ENCODE measurements at places on chromosomes 4 and X.

GRCh38 chr4:52853351-52853750 lies 8.8 kb upstream of the RASL11B start:
- DNase-seq: no peak

- DNase-seq: no peak
These were observed 117.2 kb downstream of the GASK1B start for GRCh38 chr4:158055668-158056067.

- no peak for DNase-seq
These were observed 12.3 kb downstream of the CTAG1A start for GRCh38 chrX:154597221-154597620.

DNA sequence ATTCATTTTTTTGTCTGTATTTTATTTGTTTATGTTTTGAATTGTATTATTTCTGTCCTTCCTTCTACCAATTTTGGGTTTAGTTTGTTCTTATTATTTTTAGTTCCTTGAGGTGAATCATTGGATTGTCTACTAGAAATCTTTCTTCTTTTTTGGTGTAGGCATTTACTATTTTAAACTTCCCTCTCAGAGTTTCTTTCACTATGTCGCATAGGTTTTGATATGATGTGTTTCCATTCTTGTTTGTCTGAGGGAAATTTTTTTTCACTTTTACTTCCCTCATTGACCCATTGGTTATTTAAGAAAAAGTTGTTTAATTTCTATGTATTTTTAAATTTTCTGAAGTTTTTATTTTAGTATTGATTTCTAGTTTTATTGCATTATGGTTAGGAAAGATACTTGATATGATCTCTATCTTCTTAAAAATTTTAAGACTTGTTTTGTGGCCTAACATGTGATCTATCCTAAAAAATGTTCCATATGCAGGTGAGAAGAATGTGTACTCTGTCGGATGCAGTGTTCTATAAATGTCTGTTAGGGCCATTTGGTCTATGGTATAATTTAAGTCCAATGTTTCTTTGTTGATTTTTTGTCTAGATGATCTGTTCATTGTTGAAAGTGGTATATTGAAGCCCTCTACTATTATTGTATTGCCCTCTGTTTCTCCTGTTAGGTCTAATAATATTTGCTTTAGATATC lies 68.8 kb downstream of the IL15 start:
- DNase-seq: no peak

- no peak for DNase-seq
These were observed 53.5 kb upstream of the PCDH10 start for GRCh38 chr4:133095591-133095990.

DNA sequence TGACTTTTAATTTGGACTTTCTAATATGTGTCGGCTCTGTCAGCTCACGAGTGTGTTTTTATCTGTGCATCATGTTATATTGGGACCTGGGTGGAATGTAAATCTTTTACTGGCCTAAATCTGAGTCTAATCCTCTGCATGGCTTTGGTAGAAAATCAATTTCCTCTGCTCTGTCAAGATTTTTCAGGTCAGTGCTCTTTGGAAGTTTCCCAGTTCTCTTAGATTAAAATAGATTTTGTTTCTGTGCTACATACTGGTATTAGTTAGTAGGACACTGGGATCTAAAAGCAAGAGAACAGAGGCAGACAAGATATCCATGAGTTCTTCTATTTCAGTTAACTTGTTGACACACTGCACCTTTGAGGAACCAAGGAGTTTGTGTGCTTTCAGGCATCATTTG lies 39.7 kb downstream of the REPS2 start:
- no peak for DNase-seq

DNA sequence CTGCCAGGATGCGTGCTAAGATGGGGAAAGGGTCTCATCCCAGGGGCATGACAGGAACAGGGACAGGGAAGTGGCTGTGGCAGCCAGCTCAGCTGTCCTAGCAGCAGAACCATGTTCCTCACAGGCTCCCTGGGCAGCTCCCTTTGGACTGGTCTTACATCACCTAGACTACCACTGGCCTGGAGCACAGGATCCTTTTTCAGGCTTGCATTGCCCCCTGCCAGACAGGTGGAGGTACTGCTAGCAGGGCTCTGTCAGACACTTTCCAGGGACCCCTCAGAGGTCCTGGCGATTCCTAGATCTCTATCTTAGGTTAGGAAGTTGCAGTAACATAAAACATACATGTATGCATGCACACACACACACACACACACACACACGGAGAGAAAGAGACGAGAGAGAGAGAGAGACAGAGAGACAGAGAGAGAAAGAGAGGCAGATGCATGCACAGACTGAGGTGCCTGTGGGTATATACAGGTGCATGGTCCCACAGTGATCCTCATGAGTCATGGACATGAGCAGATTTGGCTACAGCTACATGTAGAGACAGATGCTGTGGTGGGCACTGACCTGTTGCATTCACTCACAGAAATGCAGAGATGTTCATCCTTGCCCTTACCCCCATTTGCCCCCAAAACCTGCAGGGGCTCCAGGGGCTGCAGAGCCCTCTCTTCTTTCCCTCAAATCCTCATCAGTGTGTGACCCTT lies 63.6 kb downstream of the STARD8 start:
- DNase-seq: no peak

GRCh38 chr4:39950861-39951481 lies 26.7 kb downstream of the PDS5A start:
- DNase-seq: no peak

GRCh38 chr4:117357437-117357836 lies 272.1 kb upstream of the TRAM1L1 start:
- no peak for DNase-seq

- no peak for DNase-seq
These were observed 250.0 kb upstream of the NR3C2 start for GRCh38 chr4:148692242-148692641.

- no peak for DNase-seq
These were observed 152.5 kb upstream of the STX18 start for GRCh38 chr4:4694296-4694772.

- DNase-seq: no peak
These were observed 122.4 kb downstream of the PALLD start for GRCh38 chr4:168619266-168619631.

- DNase-seq: no peak
These were observed 2.6 kb upstream of the HPGDS start for GRCh38 chr4:94345266-94345665.

DNA sequence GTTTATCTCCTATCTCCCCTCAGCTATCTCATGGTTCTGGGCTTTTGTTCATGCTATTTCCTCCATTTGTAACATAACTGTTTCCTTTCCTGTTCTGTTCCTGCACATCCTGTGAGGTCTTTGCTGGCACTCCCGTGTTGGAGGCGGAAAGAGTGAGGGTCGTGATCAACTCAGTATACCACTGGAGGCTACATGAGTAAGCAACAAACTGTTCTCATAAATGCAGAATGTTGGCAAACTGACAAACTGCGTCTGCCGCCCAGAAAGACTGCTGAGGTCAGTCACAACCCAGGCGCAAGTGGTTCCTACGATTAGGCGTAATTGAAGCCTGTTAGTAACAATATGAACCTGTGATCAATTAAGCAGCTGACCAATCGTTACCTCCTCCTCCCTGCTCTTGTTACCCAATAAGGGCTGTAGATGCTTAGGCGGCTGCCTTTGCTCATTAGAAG lies 48.8 kb downstream of the C4orf33 start:
- no peak for DNase-seq

DNA sequence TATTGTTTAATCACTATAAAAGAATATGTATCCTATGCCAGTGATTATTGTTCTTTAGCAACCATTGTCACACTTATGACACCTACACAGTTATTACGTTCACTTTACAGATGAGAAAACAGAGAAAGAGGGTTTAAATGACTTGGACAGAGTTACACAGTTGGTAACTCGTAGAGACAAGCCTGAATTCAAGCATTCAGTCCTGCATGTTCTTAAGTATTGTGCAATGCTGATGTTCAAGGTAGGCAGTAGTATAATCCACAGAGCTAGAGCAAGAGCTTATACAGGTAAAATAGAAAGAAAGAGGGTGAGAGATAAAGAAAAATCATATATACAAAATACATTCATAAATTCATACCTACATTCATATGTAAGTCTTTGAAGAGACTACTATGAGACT lies 249.8 kb upstream of the ANXA10 start:
- no peak for DNase-seq

DNA sequence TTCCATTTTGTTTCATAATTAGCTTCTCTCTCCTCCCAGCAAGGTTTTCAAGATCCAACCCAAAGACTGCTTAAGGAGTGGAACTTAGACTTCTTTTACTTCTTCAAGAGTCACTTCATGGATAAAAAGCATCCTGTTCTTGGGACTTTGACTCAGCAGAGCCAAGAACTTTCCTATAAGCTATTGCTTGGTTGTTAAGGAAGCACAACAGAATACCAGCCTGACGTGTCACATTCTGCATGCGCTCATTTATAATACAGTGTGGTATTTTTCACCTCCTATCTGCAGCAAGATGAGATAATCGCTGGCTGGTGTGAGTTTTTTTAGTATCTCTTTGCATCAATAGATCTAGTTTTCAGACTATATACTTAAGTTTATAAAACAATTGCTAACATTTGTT lies 152.1 kb downstream of the PALLD start:
- DNase-seq: no peak

DNA sequence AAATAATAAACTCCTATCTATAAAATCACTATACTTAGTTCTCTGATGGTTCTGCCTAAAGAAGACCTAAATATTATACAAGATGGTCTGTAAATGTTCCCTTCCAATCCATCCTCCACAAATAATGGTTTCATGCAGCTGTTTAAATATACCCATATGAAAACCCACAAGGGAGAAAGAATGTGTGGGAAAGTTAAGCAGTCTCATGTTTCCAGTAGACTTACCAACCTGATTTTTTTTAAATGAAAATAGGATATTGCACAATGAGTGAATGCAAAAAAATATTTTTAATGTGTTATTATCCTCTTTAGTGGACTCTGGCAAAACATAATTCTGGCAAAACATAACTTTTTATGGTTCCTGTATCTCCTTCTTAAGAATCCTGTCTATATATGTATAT lies 23.3 kb downstream of the CAMK2D start:
- DNase-seq: peak; percentile 33

DNA sequence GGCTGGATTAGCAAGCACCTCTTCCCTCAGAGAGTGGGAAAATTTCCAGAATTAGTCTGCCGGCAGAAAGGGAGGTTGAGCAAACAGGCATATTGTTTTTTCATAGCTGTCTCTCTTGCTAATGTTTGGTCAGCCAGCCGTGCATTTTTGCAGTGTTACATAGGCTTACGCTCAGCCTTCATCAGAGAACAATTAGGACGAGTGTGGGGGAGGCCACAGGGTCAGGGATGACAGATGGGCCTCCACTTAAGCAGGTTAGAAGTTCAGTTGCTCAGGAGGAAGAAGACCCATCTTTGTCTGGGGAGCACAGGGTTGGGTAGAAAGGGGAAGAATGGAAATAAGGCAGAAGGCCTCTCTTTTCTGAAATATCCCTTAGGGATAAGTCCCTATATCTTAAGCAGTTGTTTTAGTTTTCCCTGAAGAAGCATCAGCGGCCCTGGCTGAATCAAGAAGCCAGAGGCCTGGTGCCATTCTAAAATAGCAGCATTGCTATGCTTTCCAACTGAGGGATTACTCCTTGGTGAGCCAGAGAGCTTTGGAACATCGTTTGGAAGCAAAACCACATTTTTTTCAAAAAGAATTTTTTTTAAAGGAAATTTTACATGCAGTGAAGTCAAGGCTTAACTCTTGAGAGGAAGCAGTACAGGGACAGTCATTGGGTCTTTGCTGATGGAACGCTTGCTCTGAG lies 118.8 kb downstream of the SMIM20 start:
- no peak for DNase-seq

GRCh38 chr4:153439831-153440230 lies 26.3 kb upstream of the TMEM131L start:
- no peak for DNase-seq

DNA sequence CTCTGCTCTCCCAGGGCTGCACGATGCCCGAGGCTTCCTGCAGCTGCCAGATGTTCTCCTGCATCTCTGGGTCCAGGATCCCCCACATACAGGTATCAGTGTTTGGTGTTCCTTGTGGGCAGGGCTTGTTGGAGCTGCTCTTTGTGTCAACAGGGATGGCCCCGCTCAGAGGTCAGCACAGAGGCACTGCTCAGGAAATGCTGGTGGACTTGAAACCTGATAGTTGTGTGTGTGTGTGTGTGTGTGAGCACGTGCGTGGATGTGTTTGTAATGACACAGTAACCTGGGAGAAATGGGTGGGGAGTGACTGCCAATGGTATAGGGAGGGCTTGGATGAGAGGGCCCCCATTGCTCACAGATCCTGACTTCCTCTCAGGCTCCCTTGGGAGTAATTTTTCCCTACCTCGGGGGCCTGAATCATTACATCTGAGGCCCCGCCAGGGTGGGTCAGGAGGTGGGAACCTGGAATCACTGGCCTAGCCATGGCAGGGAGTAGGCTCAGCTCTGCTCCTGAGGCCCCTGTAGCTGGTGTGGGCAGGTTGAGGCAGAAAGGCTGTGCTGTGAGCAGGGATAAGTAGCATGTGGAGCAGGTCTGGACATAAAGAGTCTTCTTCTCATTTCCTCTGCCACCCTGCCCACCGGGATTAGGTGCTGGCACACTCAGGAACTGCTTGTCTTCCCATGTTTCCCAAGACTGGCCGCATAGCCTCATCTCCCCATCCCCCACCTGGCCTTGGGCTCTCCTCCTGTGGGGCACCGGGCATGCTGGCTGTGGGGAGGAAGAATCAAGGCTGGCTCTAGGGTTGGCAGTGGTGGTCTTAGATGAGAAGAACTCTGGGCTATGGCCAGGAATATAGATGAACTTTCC lies 2.5 kb upstream of the EFNB1 start:
- no peak for DNase-seq

Data from NCI-H2171 treated with DMSO at 0.1 percent for 48 hours (cell line).